Fibroblast of lung (primary cell): ENCODE measurements at places on chromosomes 13 and 19.

DNA sequence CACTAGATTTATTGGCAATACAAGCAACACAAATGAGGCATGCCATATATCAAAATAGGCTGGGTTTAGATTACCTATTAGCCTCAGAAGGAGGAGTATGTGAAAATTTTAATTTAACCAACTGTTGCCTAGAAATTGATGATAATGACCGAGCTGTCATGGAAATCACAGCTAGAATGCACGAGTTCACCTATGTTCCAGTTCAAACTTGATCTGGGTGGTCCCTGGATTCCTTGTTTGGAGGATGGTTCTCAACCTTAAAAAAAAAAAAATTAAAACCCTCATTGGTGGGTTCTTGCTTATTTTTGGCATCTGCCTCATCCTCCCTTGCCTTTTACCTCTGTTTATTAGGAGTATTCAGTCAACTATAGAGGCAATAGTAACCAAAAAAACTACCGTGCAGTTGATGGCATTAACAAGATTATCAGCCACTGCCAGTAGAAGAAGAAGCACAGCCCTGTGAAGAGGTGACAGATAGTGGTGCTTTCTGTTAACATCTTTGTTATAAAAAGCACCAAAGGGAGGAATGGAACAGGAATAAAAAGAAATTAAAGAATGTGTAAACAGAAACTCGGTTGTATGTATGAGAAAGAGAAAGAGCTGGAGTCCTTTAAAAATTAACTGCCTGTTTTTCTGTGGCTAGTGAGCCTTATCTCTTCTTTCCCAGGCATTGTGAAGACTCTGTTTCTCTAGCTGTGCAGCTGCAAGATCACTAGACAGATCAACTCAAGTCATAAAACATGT, 106.4 kb downstream of the ZNF429 start:
- DNase-seq = no peak

DNA sequence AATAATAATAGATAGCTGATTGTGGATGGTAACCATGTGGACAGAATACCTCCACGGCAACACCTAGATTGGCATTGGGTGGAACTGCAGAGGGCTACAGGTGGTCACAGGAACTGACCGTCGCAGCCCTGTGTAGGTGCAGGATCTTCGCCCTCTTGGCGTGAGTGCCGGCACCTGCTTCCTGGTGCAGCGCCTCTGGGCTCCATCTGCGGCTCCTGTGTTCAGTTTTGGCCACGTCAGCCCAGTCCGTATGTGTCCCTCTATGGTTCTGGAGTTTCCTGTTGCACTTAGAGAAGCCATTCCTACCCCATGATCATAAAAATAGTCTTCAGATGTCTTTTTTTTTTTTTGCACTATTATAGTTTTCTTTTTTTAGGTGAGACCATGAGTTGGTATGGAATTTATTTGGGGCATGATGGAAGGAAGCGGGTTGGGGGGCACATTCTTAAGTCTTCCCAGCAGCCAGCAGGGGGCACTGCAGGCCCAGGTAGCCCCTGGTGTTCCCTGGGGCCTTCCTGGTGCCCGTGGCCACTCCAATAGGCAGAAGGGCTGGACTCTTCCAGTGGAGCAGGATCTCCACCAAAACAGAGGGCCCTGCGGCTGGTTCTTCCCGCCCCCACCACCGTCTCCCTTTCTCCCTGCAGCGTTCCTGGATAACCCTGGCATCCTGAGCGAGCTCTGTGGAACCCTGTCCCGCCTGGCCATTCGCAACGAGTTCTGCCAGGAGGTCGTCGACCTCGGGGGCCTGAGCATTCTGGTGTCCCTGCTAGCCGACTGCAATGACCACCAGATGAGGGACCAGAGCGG, 10.1 kb upstream of the SLC25A42 start:
- DNase-seq = no peak

GRCh38 chr13:43767341-43767931, 19.3 kb downstream of the ENOX1 start:
- no peak for DNase-seq

DNA sequence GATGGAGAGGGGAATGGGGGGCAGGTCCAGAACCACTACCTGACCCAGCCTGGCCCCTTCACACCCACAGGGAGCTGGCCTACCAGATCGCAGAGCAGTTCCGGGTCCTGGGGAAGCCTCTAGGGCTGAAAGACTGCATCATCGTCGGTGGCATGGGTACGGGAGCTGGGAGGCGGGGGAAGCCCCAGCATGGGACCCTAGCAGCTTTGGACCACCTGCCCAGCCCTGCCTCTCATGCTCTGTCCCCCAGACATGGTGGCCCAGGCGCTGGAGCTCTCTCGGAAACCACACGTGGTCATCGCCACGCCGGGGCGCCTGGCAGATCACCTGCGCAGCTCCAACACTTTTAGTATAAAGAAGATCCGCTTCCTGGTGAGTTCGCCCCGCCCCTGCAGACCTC, 2.1 kb downstream of the DDX49 start:
- no peak for DNase-seq
